ENCODE measurements at places on chromosomes 1 and 21. TPM values are rescaled to one million over a fixed set of nuclear protein-coding genes. Genes with fewer than 3 reads are reported as not detected.

RGS8 gene
- not detected for total RNA-seq

CYP4B1 gene
- total RNA-seq, result not detected

TMCC2 gene
- 1.1 TPM for total RNA-seq

ZNF678 gene
- total RNA-seq, result 2.6 TPM

TAS1R3 gene
- 0.18 TPM for total RNA-seq

PTAFR gene
- total RNA-seq, result 1.2 TPM

OLIG2 gene
- not detected for total RNA-seq

MYCL gene
- not detected for total RNA-seq

RGS1 gene
- not detected for total RNA-seq

OSCP1 gene
- total RNA-seq, result 19.6 TPM

C1orf94 gene
- total RNA-seq, result not detected

PLPPR4 gene
- total RNA-seq, result not detected

IL19 gene
- not detected for total RNA-seq

ZNF593 gene
- 32.3 TPM for total RNA-seq

FMO5 gene
- 0.71 TPM for total RNA-seq

ASCL5 gene
- total RNA-seq, result not detected

LRRC53 gene
- total RNA-seq, result not detected
